SW480 (cell line): ENCODE measurements at places on chromosomes 3 and 15.

DNA sequence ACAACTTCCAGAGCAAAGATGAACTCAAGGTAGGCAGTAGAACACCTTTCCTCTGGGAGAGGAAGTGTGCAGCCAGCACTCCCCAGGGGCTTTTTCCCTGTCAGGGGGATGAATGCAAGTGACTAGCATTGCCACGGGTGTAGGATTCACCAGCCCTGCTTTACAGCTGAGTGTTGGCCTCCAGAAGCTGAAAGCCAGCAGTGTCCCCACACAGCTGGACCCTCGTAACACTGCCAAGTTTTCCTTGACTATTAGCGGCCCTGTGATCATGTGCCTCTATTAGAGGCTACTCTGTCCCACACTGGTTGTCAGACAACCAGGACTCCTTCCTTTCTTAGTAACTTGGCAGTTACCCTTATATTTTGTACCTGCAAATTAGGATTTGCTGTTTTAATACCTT, 104.9 kb upstream of the MANF start:
- no peak for DNase-seq

GRCh38 chr3:189794518-189794917, 163.3 kb downstream of the TP63 start:
- DNase-seq = no peak

DNA sequence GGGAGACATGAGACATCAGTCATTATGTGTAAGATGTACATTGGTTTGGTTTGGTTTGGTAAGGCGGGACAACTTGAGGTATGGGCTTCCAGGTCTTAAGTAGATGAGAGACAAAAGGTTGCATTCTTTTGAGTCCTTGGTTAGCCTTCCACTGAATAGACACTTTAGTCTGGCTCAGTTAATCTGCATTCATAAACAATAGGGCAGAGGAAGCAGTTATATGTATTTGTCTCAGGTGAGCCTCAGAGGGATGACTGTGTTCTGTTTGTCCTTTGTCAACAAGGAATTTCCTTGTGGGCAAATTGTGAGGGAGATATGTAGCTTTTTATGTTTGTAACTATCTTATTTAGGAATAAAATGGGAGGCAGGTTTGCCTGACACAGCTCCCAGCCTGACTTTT, 50.4 kb downstream of the TCF12 start:
- DNase-seq = no peak

- DNase-seq = no peak
Measured at GRCh38 chr3:54299169-54299935, 177.0 kb downstream of the CACNA2D3 start.

GRCh38 chr15:43286074-43286473, 19.3 kb upstream of the TGM5 start:
- DNase-seq = no peak

- no peak for DNase-seq
Measured at GRCh38 chr3:171347301-171348039, 112.7 kb downstream of the TNIK start.

DNA sequence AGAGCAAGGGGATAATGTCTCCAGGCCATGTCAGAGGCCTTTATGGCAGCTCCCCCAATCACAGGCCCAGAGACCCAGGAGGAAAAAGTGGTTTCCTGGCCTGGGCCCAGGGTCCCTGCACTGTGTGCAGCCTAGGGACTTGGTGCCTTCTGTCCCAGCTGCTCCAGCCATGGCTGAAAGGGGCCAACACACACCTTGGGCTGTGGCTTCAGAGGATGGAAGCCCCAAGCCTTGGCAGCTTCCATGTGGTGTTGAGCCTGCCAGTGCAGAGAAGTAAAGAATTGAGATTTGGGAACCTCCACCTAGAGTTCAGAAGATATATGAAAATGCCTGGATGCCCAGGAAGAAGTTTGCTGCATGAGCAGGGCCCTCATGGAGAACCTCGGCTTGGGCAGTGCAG, 18.1 kb upstream of the TP63 start:
- no peak for DNase-seq

DNA sequence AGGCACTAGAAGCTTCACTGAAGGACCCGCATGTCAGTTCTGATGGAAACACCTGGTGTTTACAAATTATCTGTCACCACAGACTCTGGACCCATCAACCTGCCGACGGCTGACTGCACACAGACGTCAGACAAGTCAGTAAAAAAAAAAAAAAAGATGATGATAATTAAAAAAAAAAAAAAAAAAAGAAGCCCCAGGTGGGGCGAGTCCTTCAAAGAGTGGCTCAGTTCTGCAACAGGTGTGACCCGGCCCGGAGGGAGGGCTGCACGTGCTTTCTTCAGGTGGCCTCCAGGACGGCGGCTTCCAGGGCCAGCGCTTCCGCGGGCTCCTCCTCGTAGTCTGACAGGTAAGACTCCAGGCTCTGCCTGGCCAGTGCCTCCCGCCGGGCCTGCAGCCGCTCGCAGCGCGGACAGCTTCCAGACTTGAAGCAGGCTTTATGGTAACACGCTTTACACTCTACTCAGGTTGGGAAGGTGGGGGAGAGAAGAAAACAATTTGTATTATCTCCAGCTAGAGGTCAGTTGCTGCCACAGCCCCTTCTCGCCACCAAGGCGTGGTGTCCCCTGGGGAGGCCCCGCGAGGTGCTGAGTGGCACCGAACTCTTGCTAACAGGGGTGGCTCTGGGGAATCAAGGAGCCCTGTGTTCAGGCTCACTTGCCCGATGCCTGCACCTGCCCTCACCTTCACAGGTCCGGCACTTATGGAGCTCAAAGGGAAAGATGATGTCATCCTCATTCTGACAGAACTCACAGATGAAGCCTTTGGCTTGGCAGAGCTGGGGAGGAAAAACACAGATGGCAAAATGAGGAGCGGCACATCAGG, 61.8 kb downstream of the RUBCN start:
- DNase-seq = no peak
